ENCODE measurements at places on chromosomes 7 and 10. TPM values are rescaled to one million over a fixed set of nuclear protein-coding genes. Genes with fewer than 3 reads are reported as not detected.

DNA sequence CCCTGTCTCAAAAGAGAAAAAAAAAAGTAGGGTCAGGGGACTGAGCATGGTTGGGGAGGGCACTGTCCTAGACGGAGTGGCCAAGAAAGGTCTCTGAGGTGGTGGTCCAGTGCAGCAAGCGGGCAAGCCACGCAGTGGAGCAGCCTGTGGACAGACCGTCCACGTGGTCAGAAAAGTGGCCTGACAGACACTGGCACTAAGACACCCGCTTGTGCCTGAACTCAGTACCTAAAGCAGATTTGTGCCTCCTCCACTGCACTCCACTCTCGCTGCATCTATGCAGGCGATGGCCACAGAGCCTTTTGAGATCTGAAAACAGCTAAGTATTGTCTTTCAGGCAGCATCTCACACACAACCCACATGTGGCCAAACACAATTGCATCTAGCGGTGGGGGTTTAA is 8.8 kb downstream of the ASB10 start:
- DNase-seq: no peak

Gene SFXN2
- 53.6 TPM for polyA plus RNA-seq

GRCh38 chr10:15558136-15558535 is 161.6 kb downstream of the ITGA8 start:
- DNase-seq: no peak

DNA sequence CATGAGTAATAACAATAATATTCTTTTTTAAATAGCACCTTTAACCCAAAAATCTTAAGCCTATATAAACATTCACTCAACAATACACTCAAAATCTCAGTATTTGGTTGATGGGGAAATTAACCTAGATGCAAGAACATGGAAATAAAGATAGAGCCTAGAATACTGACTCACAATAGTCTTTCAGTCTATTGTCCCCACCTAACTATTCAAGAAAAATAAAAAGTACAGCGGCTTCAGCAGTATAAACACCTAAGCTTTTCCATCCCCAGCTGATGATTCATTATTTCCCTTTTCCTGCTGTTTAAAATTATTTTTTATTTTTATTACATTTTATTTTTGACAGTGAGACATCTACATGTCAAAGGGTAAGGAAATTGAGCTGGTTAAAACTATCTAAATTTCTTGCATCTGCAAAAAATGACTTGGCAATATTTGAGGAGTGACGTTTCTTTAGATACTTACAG is 201.4 kb downstream of the FZD1 start:
- DNase-seq: no peak

DNA sequence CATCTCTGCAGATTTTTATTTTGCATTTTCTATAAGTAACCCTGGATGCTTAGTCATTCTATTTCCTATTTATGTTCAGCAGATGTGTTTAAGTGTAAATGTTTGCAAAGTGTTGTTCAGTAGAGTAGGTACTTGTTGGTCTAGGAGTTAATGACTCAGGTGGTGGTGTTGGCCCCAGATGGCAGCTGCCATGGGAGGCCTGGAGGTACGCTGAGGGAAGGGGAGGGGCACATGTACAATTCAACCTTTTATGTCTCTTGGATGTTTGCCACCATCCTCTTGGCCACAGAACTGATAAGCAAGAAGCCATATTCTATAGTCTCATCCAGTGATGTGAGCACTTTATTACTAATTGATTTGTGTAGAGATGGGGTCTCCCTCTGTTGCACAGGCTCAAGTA is 68.1 kb upstream of the SLC39A12 start:
- DNase-seq: no peak

Gene GNGT1
- polyA plus RNA-seq: 0.17 TPM

DNA sequence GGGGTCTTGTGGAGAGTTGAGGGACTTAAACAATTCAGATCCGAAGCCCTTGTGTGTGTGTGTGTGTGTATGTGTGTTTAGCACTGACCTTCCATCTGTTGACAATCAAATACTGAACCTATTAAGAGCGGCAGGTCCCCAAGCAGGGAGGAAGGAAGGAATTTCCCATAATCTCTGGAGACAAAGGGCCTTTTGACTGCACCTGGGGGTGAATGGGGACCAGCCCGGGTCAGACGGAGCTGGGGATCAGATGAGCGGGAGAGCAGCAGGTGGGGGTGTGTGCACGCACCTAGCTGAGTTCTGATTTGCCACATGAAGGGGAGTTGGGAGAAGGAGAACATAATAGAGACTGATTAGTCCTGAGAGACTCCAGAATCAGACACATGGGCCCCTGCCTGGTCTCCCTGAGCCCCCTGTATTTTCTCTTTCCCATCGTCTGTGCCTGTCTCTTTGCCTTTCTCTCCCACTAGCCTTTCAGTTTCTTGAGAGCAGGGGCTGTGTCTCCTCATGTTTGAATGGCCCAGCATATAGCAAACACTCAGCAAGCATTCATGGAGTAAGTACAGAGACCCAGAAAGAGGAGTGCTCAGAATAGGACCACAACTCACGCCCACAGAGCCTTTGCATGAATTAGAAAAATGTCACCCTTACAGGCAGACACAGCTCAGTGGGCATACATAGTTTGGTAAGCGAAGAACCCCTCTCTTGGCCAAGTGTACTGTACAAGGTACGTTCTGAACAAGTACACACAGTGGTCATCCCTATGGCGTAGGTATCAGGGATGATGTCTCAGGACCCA is 288.3 kb upstream of the HABP2 start:
- no peak for DNase-seq

- DNase-seq: no peak
Observed at GRCh38 chr10:110487411-110488331, 10.0 kb upstream of the DUSP5 start.
